ENCODE measurements at places on chromosomes 11 and 22.

GRCh38 chr11:68677432-68677831 is 6.9 kb upstream of the GAL start:
- no peak overlapping the region for H3K27ac ChIP-seq
- H3K36me3 ChIP-seq: no peaks in the 10 kb centered on the region
- no peak overlapping the region for H3K4me3 ChIP-seq
- peaks cover 3% of the 10 kb centered on the region for H3K4me1 ChIP-seq
- no peaks in the 10 kb centered on the region for H3K27me3 ChIP-seq

DNA sequence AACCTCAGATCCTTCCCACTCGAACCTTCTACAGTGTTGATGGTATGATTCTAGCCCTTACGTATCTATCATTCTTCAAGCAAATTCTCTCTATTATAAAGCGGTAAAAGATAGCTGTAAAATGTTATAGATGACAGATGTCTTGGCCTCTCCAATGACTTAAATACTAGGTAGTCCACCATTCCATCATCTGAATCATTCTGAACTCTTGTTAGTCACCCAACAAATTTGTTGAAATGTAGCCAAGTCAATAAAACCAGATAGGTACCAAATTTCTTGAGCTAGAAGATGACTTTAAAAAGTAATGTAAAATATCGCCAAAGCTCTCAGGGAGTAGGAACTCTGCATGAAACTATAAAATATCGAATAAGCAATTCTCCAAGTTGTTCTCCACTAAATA is 32.6 kb upstream of the PICALM start:
- H3K4me1 ChIP-seq: no peaks in the 10 kb centered on the region
- no peaks in the 10 kb centered on the region for H3K36me3 ChIP-seq
- DNase-seq: no peak
- H3K27ac ChIP-seq: no peak overlapping the region

GRCh38 chr11:70466154-70466553 is 67.8 kb downstream of the CTTN start:
- peak; percentile 64 for DNase-seq
- H3K27me3 ChIP-seq: no peaks in the 10 kb centered on the region
- H3K4me1 ChIP-seq: no peaks in the 10 kb centered on the region
- H3K4me3 ChIP-seq: no peak overlapping the region

DNA sequence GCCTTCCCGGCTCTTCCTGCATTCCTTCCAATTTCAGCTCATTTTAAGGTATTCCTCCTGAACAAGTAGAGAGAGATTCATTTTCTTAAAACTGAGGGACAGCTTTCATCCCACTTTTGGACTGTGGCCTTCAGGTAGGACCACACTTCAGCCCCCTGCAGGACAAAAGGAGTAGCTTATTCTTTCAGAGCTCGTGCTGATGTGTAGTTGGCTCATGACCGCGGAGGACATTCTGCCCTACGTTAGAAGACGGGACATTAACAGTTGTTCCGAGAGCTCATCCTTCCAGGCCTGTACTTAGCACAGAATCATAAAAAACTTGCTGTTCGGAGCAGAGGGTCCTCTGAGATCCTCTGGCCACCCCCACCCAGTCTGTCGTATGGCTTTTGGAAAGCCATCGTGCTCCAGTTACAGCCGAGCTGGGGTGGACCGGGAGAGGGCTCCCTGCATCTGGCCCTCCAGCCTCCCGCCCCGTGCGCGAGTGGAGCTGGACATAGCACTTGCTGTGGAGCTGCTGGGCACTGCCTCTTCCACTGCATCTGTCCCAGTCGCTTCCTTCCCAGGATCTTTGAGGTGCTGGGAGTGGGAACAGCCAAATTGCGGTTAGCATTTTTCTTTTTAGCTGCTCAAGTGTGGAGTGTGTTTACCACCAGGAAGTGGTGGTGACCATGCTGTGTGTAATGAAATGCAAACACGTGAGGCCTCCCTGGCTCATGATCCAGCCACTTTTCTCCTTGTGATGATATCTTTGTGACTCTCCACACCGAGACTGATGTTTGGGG is 250.3 kb downstream of the TBC1D22A start:
- H3K27me3 ChIP-seq: no peaks in the 10 kb centered on the region
- no peak overlapping the region for H3K4me3 ChIP-seq
- no peaks in the 10 kb centered on the region for H3K4me1 ChIP-seq

GRCh38 chr11:67024966-67025365 is 2.0 kb downstream of the SYT12 start:
- no peak overlapping the region for H3K27ac ChIP-seq
- H3K27me3 ChIP-seq: peaks cover 34% of the 10 kb centered on the region
- H3K36me3 ChIP-seq: no peaks in the 10 kb centered on the region
- no peak overlapping the region for H3K4me3 ChIP-seq
- peaks cover 11% of the 10 kb centered on the region for H3K4me1 ChIP-seq

- no peak for DNase-seq
- peaks cover 85% of the 10 kb centered on the region for H3K36me3 ChIP-seq
- no peaks in the 10 kb centered on the region for H3K4me1 ChIP-seq
- no peaks in the 10 kb centered on the region for H3K27me3 ChIP-seq
Measured at GRCh38 chr11:62144641-62145255, 20.9 kb downstream of the INCENP start.

DNA sequence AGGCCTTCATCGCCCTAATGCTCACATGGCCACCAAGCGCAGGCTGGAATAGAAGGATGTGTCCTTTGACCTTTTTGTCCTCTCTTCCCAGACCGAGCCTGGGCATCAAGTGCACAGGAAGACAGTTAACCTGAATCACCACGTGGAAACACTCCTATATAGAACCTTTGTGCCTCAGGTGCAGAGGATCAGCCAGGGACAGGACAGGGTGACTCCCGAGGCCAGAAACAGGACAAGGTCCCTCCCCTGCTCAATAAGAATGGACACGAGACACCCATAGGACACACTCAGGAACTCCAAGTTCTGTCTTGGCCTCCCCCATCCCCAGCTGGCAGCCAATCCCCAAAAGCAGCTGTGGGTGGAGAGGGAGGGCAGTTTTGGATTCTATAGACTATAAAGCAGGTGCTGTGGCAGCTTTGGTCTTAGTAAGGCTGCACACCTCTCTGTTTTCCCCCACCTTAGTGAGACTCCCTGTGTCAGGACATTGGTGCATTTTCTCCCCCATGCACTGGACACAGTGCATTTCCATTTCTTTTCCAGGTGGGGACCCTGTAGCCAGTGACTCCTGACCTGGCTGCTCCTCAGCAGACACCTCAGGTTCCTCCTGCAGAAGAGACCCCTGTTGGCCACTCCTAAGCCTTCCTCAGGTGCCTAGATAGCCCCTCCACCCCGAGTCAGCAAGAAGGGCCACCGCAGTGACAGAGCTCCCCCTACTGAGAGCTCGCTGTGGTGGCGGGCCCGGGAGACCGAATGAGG is 43.6 kb upstream of the POU2AF1 start:
- H3K27ac ChIP-seq: no peak overlapping the region
- DNase-seq: peak; percentile 9
- H3K36me3 ChIP-seq: no peaks in the 10 kb centered on the region
- H3K4me1 ChIP-seq: no peaks in the 10 kb centered on the region

DNA sequence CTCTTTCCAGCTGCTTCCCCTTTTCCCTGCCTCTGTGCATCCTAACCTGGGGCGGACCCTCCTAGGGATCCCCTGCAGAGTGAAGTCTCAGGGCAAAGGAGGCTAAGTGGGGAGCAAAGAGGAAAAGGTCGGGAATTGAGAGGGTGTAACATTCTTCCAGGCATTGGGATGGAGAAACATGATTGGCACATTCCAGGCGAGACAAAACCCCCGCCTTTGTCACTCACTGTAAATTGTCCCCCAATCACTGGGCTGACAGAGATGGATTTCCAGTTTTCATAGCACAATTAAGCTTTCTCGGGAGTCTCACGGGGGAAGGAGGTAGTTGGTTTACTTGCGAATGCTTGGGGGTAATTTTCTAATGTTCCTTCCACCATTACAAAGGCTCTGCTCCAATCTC is 74.9 kb downstream of the MIAT start:
- no peak overlapping the region for H3K4me3 ChIP-seq
- H3K36me3 ChIP-seq: no peaks in the 10 kb centered on the region
- no peak for DNase-seq
- H3K4me1 ChIP-seq: no peaks in the 10 kb centered on the region
- H3K27ac ChIP-seq: no peak overlapping the region
- H3K27me3 ChIP-seq: no peaks in the 10 kb centered on the region

- no peak for DNase-seq
- no peak overlapping the region for H3K27ac ChIP-seq
- no peaks in the 10 kb centered on the region for H3K36me3 ChIP-seq
Measured at GRCh38 chr11:75355051-75355450, 3.6 kb upstream of the ARRB1 start.

- no peak overlapping the region for H3K4me3 ChIP-seq
- no peak overlapping the region for H3K27ac ChIP-seq
- H3K4me1 ChIP-seq: no peaks in the 10 kb centered on the region
- DNase-seq: no peak
- peaks cover 6% of the 10 kb centered on the region for H3K36me3 ChIP-seq
Measured at GRCh38 chr11:65071907-65072630, 11.8 kb downstream of the CDCA5 start.

DNA sequence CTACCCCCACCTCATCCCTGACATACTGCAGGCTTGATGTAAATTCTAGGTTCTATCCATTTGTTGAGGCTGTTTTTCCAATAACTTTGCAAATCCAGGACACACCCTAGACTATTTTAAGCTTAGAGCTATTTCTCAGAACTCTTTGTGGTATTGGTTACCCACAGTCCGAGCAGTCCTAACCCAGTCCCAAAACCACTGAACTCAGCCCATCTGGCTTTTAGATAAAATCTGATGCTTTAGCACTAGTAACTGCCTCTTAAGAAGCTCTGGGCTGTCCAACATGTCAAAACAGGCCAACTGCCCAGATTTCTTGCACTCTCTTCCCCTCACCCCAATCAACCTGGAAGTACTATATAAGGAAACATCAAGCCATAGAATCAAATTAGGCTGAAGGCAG is 344.4 kb upstream of the CADM1 start:
- no peaks in the 10 kb centered on the region for H3K27me3 ChIP-seq
- DNase-seq: no peak
- H3K36me3 ChIP-seq: no peaks in the 10 kb centered on the region
- H3K4me1 ChIP-seq: no peaks in the 10 kb centered on the region
- peak overlapping the region; percentile 27 for H3K27ac ChIP-seq

DNA sequence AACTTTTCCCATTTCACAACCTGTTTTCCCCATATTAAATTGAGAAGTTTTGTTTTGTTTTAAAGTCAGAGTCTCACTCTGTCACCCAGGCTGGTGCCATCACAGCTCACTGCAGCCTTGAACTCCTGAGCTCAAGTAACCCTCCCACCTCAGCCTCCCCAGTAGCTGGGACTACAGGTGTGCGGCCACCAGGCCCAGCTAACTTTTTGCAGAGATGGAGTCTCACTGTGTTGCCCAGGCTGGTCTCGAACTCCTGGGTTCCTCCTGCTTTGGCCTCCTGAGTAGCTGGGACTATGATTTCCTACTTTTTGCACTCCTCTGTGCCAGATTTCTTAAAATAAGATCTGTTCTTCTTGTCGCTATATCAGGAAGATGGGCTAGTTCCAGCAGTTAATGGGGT is 44.9 kb downstream of the GNB1L start:
- DNase-seq: no peak
- H3K27ac ChIP-seq: no peak overlapping the region
- peaks cover 6% of the 10 kb centered on the region for H3K4me1 ChIP-seq
- no peak overlapping the region for H3K4me3 ChIP-seq
- no peaks in the 10 kb centered on the region for H3K27me3 ChIP-seq
- peaks cover 9% of the 10 kb centered on the region for H3K36me3 ChIP-seq

DNA sequence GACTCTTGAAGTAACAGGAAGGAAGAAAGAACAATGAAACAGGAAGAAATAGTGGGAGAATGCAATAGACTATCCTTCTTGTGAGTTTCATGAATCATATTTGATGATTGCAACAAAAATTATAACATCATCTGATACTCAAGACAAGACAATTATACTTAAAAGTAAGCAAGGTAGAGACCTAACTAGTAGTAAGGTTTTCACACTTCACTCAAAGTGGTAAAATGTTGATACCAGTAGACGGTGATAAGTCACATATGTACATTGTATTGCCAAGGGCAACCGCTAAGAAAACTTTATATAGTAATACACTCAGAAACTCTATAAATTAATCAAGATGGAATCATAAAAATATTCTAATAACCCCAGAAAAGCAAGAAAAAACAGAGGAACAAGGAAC is 107.8 kb downstream of the CYP2R1 start:
- no peak overlapping the region for H3K4me3 ChIP-seq
- H3K4me1 ChIP-seq: no peaks in the 10 kb centered on the region

- H3K27me3 ChIP-seq: no peaks in the 10 kb centered on the region
- no peaks in the 10 kb centered on the region for H3K36me3 ChIP-seq
- no peak for DNase-seq
- no peaks in the 10 kb centered on the region for H3K4me1 ChIP-seq
Measured at GRCh38 chr11:130514851-130515250, 66.4 kb downstream of the ADAMTS15 start.

GRCh38 chr11:23749762-23750430 is 747.0 kb upstream of the LUZP2 start:
- H3K27me3 ChIP-seq: no peaks in the 10 kb centered on the region
- no peaks in the 10 kb centered on the region for H3K4me1 ChIP-seq
- H3K4me3 ChIP-seq: no peak overlapping the region
- no peak overlapping the region for H3K27ac ChIP-seq
- DNase-seq: no peak
- H3K36me3 ChIP-seq: no peaks in the 10 kb centered on the region

GRCh38 chr11:122270535-122270934 is 154.5 kb upstream of the BLID start:
- no peak overlapping the region for H3K4me3 ChIP-seq
- H3K4me1 ChIP-seq: no peaks in the 10 kb centered on the region
- H3K27me3 ChIP-seq: no peaks in the 10 kb centered on the region
- no peaks in the 10 kb centered on the region for H3K36me3 ChIP-seq
- no peak for DNase-seq

DNA sequence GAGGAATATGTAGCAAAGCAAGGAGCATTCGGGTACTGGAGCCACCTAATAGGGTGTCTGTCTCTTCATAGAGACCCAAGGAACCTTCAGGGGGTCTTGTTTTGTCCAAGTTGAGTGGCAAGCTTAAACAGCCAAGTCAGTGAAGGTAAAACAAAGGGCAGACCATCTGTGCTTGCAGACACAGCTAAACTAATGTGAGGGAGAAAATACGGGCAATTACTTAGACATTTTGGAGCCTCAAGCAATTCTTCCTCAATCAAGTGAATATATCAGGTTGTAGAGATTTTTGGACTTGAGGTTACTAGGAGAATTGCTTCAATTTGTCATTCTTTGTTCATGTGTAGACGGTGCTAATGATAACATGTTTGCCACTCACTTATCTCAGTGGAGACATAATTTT is 148.2 kb upstream of the ARHGAP20 start:
- H3K4me1 ChIP-seq: no peaks in the 10 kb centered on the region
- H3K27ac ChIP-seq: no peak overlapping the region
- peak; percentile 27 for DNase-seq
- H3K27me3 ChIP-seq: no peaks in the 10 kb centered on the region
- H3K4me3 ChIP-seq: no peak overlapping the region
- no peaks in the 10 kb centered on the region for H3K36me3 ChIP-seq
